ENCODE measurements at places on chromosomes 16 and 17.
A peak's percentile ranks its signal among the peaks of the same experiment; 100 is the strongest.

DNA sequence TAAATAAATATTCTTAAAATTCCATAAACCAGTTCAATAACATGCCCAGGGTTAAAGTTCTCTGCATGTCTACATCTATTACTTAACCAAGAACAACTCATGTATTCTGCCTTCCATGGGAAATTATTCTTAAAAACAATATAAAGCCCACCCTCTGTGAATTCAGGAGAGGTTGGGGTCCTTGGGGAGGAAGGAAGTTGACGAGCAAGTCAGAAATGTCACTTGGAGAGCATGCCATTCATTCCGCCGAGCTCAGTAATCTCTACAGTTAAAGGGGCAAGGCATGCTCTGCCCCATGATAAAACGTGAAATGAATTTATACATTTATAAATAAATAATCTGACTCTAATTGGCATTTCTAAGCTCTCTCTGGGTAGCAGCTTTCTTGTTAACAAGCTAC, 405.1 kb downstream of the TOX3 start:
- no peak for DNase-seq

DNA sequence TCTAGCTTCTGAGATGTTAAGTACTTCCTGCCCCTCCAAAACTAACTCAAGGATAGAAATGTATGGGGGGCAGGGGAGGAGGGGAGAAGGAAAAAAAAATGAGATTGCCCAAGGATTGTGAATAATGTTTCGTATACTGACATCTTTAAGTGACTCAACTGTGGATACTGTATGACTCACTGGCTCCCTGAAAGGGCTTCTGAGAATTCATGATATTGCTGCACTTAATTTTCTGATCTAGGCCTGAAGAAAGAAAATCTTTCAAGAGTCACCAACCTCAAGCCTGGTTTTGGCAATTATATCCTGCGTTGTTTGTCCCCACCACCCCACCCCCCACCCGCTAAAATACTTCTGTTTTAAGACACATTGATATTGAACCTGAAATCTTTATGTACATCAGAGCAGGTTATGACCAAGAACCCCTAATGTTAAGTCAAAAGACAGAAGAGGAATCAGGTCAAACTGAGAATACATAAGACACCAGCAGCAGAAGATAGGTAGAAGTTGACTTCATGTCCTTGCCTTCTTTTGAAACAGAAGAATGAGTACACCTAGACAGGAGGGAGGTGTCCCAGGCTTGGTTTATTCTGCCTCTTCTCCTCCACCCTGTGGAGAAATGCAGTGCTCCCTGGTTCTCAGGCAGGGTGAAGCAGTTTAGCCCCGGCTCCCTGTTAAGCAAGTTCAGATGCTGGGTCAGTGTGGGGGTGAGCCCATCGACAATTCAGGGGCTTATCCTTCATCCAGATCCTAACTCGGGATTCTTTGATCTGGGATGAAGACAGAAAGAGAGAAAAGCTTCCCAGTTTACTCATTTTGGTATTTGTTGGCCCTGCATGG, 3.3 kb upstream of the FBXL20 start:
- no peak for DNase-seq

DNA sequence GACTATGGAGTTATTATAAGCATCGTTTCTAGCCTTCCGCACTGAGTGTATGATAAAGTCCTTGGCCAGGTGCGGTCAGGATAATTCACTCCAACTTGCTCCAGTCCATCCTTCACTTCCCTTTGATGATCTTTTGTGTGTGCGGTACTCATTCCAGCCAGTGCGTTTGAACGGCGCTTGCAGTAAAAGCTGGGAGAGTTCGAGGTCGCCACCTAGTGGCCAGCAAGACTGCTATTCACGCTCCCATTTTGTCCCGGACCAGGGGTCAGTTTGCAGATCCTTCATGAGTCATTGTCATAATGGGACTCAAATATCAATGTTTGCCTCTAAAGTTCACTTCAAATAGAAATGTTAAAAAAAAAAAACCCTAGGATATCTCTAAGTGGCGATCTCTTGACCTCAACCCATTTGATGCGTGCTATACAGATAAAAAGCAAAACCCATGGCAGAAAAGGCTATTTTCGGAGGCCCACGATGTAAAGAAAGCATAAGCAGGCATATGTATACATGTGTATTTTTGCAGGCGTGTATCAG, 417.1 kb downstream of the TMEM114 start:
- peak; percentile 82 for DNase-seq

GRCh38 chr17:35238821-35239220, 4.1 kb upstream of the SLFN5 start:
- DNase-seq = no peak

DNA sequence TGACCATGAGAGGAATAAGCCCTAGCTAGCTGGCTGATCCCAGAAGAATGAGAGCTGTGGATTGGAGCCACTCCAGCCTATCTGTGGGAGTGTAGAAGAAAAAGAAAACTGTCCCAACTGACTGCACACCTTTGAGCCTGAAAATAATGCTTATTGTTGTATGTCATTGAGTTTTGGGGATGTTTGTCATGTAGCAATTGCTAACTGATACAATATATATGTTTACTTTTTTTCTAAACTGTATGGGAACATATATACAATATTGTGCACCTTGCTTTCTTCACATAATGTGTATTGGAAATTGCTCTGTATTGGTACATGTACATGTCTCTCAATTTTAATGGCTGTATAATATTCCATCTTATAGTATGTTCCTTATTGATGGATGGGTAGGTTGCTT, 124.0 kb upstream of the NLRP1 start:
- DNase-seq = no peak

GRCh38 chr17:65191811-65192740, 54.9 kb downstream of the RGS9 start:
- no peak for DNase-seq

GRCh38 chr17:72946696-72947095, 145.8 kb downstream of the SLC39A11 start:
- DNase-seq = no peak

- DNase-seq = no peak
Measured at GRCh38 chr16:12132290-12132689, 155.8 kb downstream of the SNX29 start.

DNA sequence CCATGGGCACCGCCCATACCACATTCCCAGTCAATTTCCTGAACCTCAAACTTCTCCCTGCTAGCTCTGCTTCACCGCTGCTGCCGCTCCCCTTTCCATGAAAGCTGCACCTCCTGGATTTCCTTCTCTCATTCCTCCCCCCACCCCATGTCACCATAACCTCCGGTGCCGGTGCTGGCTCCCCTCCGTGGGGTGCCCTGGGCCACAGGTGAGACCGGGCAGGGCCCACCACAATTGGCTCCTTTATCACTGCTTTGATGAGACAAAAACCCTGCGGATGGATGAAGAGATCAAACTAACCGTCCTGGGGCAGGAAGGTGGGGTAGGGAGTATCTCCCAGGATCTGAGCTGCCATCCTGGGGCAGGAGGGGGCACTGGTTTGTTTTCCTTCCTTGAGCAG, 111.3 kb upstream of the LHX1 start:
- no peak for DNase-seq

GRCh38 chr16:60636117-60636516, 1400.1 kb downstream of the CDH8 start:
- no peak for DNase-seq

GRCh38 chr16:30947859-30948666, 805 bp upstream of the ORAI3 start:
- DNase-seq = peak; percentile 99

GRCh38 chr16:48958681-48959080, 323.0 kb downstream of the CBLN1 start:
- DNase-seq = no peak

- no peak for DNase-seq
Measured at GRCh38 chr16:27657811-27658210, 107.9 kb downstream of the KATNIP start.

- DNase-seq = peak; percentile 13
Measured at GRCh38 chr17:49497148-49498028, 2.3 kb downstream of the NGFR start.

GRCh38 chr16:11234884-11235702, 20.9 kb downstream of the SOCS1 start:
- no peak for DNase-seq

GRCh38 chr17:5500589-5501391, 14.4 kb downstream of the MIS12 start:
- DNase-seq = peak; percentile 87

GRCh38 chr17:45700171-45701090, 83.7 kb upstream of the CRHR1 start:
- DNase-seq = no peak

DNA sequence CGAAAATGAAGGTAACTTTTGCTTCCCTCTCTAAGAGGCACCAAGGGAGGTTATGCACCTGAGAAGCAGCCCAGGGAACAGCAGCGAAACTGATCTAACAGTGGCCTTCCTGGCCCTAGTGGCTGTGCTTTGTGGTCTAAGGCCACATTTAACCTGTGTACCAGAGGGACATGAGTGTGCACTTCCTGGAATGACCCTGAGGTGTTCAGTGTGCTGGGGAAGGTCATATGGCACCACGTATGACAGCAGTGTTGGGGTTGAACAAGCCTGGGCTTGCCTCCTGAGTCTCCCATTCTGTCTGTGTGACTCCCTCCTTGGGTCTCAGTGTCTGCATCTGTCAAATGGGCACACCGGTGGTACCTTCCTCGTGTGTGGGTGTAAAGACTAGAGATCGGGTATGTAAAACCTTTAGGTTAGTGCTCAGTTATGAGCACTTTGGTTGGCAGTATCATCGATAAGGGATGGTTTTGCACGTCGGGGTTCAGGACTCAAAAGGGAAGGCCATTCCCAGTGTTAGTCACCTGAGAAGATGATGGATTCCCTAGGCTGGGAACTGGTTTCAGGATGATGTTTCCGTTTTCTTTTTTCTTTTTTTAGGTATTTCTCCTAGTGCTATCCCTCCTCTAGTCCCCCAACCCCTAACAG, 31.9 kb downstream of the PLCG2 start:
- DNase-seq = no peak
